ENCODE measurements at places on chromosomes 6 and 20.

DNA sequence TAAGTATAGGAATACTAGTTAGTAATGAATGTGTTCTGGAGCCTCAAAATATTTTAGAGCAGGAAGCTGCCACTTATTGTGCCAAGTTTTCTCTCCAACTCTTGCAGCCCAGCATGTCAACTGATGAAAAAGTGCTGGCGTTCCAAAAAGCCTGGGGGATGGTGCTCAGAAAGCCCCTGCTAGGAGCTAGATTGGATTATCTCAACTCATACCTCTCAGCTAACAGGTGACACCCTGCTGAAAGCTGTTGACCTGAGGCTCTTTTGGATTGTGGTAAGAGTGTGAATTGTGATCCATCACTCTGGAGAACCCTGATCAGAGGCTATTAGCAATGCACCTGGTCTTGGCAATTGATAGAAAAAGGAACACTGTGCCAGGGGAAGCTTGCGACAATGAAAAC is 580.4 kb downstream of the EYS start:
- no peak for DNase-seq

- DNase-seq = peak; percentile 75
Observed at GRCh38 chr6:50850223-50851048, 31.8 kb downstream of the TFAP2B start.

GRCh38 chr20:36275011-36275410 is 31.1 kb upstream of the DLGAP4 start:
- DNase-seq = no peak

DNA sequence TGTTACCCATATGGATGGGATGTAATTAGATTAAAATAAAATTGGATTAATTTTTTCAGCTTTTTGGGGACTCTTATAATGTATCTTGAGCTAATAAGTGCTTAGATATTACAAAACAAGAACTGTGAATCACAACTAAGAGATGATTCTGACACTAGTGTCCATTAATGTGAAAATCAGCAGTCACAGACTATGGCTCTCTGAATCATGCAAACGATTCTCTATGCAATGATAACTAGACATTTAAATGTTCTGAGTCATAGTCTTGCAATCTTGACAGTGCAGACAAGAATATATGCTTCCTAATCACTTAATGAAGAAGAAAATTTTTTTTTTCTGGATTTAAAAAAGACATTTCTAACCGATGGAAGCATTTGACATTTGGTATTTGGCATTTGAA is 82.2 kb upstream of the OPRM1 start:
- DNase-seq = peak; percentile 15

DNA sequence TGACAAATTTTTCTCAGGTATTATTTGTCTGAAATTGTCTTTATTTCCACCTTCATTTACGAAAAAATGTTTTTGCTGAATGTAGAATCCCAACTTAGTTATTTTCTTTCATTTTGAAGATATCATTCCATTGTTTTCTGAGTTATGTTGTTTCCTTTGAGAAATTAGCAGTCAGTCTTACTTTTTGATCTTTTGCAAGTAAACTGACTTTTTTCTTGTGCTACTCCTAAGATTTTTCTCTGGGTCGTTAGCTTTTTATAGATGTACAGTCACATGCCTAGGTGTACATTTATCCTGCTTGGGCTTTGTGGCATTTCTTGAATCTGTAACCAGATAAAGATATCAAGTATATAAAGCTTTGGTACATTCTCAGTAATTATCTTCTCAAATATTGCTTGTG is 29.6 kb upstream of the ASIP start:
- DNase-seq = no peak

DNA sequence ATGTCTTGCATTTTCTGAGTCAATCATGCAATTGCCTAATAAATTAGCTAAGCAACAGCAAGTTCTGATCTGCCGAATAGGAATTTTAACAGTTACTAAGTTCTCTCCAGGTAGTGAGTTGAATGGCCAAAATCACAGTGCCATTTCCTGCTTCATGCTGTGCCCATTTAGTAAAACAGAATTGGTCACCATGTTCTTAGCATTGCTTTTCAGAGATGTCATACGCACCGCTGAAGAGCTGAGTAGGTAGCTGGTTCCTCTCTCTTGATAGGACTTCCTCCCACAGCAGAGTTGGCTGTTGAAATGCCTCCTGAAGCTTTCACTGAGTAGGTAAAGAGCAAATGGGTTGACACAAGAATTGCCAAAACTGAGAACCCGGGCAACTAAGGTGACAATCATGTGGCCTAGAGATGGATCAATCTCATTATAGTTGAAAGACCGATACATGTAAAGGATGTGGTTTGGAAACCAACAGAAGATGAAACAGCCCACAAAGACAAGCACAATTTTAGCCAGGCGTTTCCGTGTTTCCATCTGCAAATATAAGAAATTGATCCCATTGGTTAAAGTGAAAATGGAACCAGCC is 57.1 kb upstream of the GJE1 start:
- no peak for DNase-seq

GRCh38 chr6:142926494-142927270 is 18.3 kb downstream of the HIVEP2 start:
- peak; percentile 91 for DNase-seq

DNA sequence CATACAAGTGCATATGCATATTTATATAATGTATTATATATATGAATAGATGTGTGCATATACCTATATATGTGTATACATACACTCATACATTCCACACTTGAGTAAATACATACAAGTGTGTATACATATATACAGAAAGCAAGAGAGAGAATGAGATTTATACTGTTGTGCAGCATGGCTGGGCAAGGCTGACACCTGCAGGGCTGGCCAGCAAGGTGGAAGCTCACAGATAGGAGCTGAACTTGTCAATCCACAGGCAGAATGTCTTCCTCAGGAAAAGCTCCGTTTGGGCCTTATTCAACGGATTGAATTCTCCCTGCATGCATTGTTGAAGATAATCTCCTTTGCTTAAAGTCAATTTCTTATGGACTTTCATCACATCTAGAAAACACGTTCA is 256.7 kb downstream of the ZNF217 start:
- DNase-seq = no peak

DNA sequence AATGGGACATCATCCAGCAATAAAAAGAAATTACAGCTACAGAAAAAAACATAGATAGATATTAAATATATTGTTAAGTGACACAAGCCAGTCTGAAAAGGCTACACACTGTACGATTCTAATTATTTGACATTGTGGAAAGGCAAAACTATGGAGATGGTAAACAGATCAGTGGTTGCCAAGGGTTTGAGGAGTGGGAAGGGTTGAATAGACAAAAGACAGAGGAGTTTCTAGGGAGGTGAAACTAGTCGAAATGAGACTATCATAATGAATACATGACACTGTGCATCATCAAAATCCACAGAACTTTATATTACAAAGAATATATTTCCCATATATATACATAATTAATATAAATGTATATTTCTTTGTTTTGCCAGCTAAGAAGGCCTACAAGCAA is 9.8 kb downstream of the EPM2A start:
- no peak for DNase-seq

DNA sequence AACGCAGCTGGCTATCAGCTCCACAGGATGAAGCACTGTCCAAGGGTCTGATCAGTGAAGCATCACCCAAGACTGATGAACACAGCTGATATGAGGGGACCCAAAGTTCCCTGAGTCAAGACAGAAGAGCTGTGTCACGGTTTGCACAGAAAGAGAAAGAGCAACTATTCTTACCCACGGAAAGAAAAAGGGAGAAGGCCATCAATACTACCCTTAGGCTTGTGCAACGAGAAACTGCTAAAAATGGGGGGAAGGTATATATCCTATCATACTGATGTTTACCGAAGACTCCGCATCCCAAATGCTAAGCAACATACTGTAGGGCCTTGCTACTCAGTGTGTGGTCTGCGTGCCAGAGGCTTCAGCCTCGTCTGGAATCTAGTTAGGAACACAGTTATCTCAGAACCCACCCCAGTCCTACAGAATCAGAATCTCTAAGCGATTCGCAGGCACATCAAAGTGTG is 665 bp downstream of the FASTKD5 start:
- DNase-seq = peak; percentile 49

- DNase-seq = no peak
Observed at GRCh38 chr20:25008388-25009217, 16.1 kb upstream of the APMAP start.

DNA sequence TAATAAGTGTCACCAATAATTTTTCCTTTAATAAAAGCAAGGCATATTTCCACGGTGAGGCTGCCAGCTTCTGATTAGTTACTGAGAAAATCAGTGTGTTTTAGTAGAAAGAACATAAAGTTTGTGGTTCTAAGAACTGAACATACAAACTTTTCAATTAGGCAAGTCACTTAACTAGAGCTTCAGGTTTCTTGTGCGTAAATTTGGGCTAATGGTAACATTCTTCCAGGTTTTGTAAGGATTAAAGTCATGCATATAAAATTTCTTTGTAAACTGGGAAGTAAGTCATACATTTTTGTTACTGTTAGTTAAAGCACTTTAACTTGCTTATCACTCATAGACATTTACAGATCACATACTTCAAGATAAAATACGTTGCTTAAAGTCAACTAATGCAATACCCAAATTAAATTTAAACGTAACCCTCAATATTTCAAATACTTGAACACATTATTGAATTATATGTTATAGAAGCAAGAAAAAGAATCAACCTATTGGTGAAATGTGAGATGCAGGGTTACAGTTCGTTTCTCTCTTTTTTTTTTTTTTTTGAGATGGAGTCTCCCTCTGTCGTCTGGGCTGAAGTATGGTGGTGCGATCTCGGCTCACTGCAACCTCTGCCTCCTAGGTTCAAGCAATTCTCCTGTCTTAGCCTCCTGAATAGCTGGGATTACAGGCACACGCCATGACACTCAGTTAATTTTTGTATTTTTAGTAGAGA is 327.3 kb upstream of the NOX3 start:
- DNase-seq = peak; percentile 89
